ENCODE measurements at places on chromosomes 2 and 18.

DNA sequence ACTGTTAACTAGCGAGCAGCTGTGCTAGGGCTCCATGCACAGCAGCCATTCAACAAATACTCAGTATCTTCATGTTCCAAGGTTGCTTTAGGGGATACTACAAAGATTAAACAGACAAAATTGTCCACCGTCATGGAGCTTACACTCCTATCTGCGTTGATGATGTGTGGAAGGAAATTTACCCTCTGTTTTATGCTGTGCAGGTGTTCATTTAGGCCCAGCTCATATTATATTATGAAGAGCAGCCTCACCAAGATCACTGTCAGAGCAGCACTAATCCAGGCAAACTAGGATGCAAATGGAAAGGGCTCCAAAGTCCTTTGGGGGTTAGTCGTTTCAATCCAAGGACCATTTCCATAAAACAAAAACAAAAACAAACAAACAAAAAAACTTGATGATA, 13.4 kb upstream of the WIPF1 start:
- no peak for DNase-seq

- DNase-seq, result no peak
Observed at GRCh38 chr2:144358979-144359541, 160.9 kb downstream of the ZEB2 start.

- DNase-seq, result no peak
Observed at GRCh38 chr2:10329880-10330699, 27.4 kb downstream of the HPCAL1 start.

GRCh38 chr2:78145395-78145996, 623.3 kb upstream of the LRRTM4 start:
- no peak for DNase-seq

DNA sequence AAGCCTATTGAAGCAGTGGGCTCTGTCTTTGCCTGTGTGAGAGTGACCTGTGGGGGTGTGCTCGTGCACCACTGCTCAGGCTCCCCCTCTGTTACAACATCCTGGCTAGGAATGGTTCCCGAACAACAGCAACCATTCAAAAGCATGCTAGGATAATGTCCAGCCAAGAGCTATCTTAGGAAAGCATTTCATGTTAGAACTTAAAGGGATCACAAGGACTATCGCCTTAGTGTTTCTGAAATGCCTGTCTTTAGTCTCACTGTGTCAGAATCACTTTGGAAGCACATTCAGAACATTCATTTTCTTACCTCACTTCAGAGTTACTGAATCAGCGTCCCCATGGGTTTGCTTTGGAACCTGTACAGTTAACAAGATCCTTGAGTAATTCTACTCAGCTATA, 134.9 kb upstream of the DSEL start:
- DNase-seq, result no peak

GRCh38 chr18:63368611-63369010, 1.6 kb upstream of the KDSR start:
- DNase-seq, result no peak

GRCh38 chr2:96320728-96321622, 4.1 kb upstream of the ITPRIPL1 start:
- no peak for DNase-seq

- DNase-seq, result no peak
Observed at GRCh38 chr18:39945076-39945475, 2010.0 kb upstream of the PIK3C3 start.

DNA sequence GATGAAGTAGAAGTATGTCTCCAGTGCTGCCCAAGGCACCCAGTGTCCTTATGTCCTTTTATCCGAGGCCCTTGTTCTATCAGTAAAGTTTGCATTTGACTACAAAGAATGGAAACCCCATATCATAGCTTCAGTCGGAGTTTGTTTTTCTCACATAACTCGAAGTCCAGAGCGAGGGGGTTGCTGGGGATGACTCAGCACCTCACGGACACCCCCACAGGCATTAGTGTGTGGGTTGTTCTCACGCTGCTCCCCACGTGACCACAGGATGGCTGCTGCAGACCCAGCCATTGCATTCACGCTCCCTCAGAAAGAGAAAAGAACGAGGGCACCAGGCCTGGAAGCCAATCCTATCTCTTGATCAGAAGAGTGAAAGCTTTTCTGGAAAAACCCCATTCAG, 27.8 kb downstream of the SALL3 start:
- no peak for DNase-seq

DNA sequence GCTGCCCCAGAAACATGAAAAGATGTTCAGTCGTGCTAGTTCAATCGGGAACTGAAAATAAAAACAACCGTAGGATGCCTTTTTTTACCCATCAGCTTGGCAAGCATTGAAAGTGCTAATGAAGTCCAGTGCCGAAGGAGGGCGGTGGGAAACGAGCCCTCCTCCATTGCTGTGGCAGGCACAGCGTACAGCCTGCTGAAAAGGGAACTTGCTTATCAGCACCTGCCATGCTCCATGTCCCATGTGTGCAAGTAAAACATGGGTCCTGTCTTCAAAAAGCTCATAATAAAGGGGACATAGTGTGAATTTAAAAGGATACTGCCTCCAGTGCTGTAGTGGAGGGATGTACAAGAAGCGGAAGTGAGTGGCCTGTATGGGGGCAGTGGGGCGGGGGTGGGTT, 82.4 kb downstream of the ARMC9 start:
- no peak for DNase-seq

GRCh38 chr2:120503793-120504571, 158.0 kb downstream of the INHBB start:
- no peak for DNase-seq

GRCh38 chr18:23833714-23834113, 144.5 kb downstream of the LAMA3 start:
- no peak for DNase-seq

DNA sequence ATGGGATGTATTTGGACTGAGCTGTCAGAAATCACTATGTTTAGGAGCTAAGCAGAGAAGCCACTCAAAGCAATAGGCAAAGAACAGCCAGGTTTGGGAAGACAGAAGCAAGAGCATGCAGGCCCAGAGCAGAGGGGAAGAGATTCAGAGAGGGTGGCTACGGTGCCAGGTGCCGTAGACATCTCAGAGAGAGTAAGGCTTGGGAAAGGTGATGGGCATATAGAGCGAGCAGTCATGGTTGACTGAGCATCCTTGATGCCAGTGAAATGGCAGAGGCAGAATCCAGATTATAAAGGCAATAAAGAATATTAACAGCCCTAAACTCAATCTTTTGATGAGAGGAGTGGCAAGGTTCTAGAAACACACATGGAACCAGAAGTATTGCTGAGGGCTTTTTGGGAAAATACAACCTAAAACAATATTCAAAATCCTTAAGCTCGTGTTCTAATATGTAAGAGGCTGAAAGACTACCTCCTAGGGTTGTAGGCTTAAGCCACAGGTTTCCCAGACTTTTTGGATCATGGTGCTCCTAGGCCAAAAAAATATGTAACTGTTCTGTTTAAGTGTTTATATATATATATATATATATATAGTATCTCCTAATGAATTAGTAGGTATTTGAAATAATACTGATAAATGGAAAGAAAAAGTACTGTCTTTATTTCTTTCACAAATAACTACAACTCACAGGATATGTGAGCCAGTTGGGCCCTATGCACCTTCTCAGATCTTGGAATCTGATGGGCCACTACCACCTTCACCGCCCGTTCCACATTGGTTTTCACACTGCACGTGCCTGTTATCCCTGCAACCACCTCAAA, 113.3 kb downstream of the MYCN start:
- DNase-seq, result no peak

- DNase-seq, result no peak
Observed at GRCh38 chr2:140698636-140699035, 1432.2 kb downstream of the LRP1B start.

GRCh38 chr2:10080536-10081304, 509 bp upstream of the CYS1 start:
- DNase-seq, result peak; percentile 20

DNA sequence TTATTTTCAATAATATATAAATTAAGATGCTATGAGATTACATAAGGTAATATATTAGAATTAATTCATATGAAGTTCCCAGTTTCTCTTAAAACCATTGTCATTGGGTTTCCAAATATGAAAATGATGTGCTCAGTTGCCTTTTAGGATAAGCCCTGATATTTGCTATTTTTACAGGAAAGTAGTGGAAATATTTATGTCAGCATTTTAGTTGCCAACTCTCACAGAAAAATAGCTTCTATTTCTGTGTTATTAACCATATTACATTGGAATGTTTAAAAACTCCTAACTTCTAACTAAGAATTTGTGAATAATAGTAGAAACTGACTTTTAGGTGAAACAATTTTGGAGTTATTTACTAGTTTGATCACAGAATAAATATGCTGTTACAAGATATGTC, 74.0 kb downstream of the TMX3 start:
- DNase-seq, result no peak

- DNase-seq, result no peak
Observed at GRCh38 chr18:36315736-36316135, 18.2 kb downstream of the FHOD3 start.
